ENCODE measurements at places on chromosomes 12 and 14. TPM values are rescaled to one million over a fixed set of nuclear protein-coding genes. Genes with fewer than 3 reads are reported as not detected.

Gene RBP5
- polyA plus RNA-seq: 60.3 TPM

Gene C12orf54
- 0.49 TPM for polyA plus RNA-seq

Gene NDRG2
- 154 TPM for polyA plus RNA-seq

Gene FRMD6
- 17.9 TPM for polyA plus RNA-seq

Gene PROX2
- polyA plus RNA-seq: 2.7 TPM

DNA sequence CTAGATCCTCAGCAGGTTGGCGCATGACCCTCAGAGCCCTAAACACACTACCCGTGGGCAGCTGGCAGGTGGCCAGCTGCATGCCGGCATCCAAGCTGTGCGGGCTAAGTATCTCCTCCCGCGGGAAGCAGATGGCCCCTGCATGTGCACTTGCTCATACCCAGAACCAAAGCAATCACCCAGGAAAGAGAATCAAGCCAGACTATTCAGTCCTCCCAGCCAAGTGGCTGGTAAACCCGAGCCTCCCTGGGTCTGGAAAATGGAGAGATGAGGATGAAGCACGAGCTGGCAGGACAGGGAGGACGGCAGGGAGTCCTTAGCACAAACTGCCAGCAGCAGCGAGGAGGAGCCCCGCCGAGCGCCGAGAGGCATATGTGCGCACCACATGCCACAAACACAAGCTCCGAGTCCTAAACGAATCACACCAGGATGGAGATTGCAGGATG lies 139.7 kb downstream of the RIMBP2 start:
- DNase-seq: no peak

DNA sequence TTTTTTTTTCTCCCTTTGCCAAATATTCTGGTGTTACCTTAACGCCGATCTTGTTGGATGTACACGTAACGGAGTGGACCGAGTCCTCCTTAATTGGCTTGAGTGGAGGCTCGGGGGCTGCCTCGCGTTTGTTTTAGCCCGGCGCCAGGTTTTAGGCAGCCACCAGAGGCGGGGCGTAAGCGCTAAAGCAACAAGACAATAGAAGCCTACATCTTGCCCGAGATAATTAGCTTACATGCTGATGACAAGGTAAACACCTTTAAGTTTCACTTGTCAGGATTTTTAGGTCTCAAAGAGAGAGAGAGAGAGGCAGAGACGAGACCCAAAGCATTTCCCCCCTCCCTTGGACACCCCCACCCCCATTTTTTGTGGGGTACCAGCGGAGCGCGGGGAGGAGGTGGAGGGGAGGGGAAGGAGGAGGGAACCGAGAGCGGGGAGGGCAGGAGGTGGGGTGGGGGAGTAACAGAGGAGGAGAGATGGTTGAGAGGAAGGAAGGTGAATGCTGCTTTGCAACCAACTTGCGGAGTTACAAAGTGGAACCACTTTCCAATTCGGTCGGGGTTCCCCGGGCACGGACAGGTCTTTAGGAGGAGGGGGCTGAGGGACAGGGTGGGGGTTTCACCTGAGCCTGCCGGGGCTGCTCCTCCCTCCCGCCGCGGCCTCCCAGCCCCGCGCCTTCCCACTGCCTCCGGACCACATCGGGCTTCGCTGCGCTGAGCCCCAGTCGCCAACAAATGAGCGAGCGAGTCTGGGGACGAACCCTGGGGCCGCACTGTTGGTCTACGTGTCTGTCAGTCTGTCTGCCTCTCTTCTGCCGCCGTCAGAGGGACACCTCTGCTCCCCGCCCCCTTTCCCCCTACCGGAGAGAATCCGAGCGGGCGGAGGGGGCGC lies at the start of gene NKX2-1:
Gene NKX2-1 (minus strand): TSS at position 802 of the 891 bp plus-strand sequence. CDS start 103 bp downstream, at position 699.
- no peak for DNase-seq

- no peak for DNase-seq
Observed at GRCh38 chr14:65745396-65746190, 333.1 kb downstream of the FUT8 start.

GRCh38 chr14:81743605-81744004 lies 210.0 kb upstream of the SEL1L start:
- no peak for DNase-seq

DNA sequence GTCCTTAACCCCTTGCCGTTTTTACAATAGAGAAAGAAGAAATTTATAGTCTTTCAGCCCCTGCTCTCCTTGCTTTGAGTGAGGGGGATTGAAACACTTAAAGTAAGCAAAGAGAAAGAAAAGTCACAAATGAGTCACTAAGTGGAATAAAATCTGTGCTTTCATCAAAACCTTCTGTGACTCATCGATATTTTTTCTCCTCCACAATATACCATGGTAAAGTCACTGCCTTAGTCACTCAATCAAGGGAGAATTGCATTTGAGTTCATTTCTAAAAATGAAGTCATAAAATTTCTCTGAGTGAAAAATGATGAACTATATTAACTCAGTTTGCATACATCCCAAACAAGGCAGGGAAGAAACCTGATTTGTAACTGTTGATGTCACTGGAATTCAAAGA lies 470.3 kb downstream of the FOXG1 start:
- DNase-seq: no peak

DNA sequence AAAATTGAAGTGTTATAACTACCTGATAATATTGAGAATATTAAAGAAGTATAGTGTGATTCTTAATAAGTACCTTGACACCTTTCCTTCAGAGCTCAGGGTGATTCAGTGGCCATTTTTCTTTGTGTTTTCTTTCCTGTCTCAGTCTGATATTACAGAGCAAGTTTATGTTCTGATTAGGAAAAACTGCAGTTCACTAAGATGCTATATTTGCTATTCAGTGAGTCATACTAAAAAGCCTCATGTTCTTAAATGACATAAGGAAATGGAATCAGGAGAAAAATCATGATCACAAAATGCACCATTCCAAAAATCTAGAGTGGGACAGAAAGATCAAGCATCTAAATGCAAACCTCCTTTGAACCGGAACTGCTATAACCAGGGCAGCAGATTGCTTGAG lies 390.6 kb upstream of the ATP2B1 start:
- no peak for DNase-seq

DNA sequence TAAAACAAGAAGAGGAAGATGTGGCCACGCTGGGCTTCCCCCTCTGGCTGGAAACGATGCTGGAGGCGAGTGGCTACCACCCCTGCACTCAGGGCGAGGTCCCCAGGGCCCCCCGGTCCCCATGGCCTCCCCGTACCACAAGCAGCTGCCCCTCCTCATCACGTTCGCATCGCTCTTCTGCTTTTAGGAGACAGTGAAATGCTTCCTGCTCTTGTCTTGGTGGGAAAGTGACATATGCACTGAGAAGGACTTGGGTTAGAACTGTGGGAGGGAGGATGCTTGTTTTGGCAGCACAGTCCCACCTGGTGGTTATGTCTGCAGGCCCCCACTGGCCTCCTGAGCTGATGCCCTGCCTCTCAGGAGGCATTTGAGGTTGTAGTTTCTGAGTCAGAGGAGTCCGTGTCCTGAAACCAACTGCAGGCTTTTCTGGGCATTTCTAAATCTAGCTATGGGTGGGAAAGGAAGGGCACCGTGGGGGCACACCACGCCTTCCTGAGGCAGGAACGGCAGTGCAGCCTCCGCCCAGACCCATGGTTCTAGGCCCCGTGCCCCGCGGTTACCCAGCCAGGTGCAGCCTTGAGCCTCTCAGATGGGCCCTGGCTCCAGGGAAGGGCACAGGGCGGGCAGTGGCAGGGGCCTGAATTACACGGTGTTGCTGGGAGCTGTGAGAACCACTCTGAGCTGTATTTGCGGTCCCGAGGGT lies 139.3 kb downstream of the ADGRD1 start:
- no peak for DNase-seq

Data from left renal cortex interstitium (tissue), 4 donors.